Smooth muscle cell of the brain vasculature (primary cell): ENCODE measurements at places on chromosomes 12 and 14.

DNA sequence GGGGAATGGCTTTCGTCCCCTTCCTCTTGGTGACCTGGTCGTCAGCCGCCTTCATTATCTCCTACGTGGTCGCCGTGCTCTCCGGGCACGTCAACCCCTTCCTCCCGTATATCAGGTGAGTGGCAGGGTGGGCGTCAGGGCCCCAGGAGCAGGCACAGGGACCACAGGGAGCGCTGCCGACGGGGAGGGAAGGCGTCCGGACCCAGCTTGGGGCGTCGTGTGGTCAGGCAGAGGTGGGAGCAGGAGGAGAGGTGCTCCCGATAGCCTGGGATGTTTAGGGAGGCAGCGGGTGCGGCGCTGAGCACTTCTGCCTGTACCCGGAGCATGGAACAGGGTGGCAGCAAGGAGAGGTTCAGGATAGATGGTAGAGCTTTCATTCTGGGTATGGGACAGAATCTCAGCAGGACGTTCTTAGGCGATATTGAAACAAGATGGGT, 444 bp downstream of the DRAM1 start:
- DNase-seq: no peak

DNA sequence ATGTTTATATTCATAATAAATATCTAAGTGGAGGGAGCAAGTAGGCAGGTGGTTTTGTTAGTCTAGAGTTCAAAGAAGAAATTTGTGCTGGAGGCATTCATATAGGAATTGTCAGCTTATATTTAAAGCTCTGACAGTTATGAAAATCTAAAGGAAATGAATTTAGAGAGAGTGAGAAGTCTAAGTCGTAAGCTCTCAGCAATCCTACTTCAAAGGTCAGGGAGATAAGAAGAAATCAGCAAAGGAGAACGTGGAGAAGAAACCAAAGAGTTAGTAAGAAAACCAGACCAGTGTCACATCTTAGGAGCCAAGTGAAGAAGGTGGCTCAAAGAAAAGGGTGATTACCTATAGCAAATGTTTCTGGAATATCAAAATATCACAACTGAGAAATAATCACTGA, 241.8 kb downstream of the FSCB start:
- no peak for DNase-seq

DNA sequence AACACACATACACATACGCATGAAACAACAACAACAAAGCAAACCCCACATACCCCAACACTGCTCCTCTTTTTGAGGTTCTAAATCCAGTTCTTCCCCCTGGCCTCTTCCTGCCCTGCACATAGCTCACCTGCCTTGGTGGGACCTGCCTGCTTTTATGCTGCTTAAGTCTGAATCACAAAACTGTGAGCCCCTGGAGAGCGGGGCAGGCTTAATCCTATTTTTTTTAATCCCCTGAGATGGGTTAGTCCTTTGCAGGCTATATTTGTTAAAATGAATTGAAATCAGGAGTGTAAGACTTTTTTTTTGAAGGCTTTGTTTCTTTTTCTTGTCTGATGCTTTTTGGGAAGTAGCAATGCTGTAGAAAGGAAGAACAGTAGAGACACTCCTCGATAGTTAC, 84.6 kb upstream of the MAX start:
- no peak for DNase-seq

DNA sequence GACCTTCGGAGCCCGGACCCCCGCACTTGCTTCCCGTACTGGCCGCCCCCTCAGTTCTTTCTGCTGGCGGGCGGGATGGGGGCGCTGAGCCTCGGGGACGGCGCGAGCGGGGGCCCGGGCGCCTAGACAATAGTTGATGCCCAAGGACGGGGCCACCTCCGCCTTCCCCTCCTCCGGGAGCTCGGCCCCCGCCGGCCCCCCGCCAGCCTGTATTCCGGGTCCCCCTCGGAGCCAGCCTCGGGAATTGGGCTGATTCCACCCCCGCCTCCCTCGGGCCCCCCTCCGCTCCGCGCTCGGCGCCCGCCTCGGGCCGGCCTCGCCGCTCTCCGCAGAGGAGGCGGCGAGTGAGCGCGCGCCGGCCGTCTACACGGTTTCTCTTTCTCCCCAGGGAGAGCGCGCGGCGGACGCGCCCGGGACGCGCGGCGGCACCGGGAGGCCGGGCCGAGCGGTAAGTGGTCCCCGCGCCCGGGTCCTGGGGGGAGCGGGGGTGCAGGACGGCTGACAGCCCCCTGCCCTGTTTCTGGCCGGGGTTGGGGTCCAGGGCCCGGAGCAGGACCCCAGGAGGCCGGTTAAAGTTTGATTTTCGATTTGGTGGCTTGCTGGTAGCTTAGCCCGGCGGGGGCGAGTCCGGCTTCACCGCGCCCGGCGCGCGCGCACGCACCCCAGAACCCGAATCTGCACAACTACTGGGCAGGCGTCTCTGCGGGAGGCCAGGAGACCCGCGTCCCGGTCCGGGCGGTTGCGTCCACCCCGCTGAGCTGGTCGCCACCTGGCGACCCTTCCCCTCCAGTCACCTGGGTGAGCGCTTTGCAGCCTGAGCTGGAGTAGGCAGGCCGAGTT, 413.7 kb downstream of the PCNX1 start:
- DNase-seq: no peak

DNA sequence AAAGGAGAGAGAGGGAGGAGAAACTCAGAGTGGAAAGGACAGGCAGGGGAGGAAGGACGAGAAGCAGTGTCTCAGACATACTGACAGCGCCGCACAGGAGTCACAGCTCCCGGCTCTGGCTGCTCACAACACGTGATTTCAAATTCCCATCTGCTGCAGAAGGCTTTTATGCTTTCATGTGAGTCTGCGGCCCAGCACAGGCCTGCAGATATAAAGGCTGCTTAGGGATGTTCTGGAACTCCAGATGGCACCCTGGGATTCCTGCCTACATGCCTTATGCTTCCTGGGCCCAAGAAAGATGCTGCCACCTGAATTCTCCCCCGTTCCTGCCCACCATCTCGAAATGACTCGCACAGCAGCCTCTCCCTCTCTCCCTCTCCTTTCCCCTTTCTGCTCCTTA, 89.6 kb downstream of the NUAK1 start:
- DNase-seq: no peak

GRCh38 chr12:44848703-44849085, 27.4 kb downstream of the NELL2 start:
- DNase-seq: no peak

DNA sequence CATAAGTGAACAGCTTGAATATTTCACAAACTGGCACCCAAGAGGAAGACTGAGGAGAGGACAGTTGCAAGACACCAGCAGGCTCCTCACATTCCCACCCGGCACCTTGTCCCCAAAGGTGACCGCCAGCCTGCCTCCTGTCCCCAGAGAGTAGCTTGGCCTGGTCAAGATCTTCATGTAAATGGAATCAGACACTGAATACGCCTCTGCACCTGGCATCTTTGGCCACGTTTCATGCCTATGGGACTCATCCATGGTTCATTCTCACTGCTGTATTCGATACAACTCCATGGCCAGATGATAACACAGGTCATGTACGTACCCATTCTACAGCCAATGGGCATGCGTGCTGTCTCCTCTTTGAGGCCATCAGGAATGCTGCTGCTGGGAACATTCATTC, 60.8 kb downstream of the ITPK1 start:
- DNase-seq: no peak

DNA sequence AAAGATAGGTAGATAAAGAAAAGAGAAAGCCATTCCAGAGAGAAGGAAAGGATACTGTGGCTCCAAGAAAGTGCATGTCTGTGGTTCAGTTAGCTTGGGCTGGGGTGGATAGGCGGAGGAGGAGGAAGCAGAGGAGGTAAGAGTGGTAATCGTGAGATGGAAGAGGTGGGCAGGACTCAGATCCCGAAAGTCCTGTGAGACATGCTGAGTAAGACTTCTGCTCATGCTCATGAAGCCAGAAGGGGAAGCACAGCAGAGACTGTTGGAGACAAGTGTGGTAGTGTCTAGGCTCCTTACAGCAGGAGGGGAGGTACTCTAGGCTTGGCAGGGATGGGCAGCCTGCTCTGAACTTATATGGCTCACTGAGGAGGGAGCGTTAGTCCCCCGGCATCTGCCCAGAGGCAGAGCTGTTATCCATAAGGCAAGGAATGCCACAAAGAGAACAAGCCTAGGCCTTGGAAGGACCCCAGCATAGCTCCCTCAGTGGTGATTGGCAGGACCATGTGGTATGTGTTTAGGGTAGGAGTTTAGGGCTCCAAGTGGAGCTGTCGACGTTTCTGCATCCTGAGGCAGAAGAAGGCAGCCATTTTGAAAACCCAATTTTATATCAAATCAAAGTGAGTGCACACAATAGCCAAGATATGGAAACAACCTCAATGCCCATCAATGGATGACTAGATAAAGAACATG, 135.3 kb downstream of the SMOC1 start:
- no peak for DNase-seq

DNA sequence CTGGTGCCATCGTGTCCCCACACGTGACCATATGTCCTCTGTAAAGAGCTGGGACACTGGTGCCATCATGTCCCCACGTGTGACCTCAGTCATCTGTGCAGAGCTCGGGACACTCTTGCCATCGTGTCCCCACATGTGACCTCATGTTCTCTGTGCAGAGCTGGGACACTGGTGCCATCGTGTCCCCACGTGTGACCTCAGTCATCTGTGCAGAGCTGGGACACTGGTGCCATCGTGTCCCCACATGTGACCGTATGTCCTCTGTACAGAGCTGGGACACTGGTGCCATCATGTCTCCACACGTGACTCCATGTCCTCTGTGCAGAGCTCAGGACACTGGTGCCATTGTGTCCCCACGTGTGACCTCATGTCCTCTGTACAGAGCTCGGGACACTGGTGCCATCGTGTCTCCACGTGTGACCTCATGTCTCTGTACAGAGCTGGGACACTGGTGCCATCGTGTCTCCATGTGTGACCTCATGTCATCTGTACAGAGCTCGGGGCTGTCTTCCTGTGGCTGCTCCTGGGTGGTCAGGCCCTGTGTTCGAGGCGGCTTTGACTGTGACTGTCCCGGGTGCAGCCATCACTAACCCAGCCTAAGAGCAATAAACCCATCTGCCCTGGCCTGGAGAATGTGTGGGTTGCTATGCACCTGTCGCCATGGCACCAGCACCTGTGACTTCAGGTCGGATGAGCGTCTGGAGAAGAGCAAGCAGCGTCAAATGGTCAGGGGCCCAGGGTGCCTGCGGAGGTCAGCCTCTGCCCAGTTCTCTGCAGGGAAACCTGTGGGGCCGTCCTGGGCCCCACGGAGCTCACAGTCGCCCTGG, 334.4 kb downstream of the ADGRD1 start:
- DNase-seq: no peak

DNA sequence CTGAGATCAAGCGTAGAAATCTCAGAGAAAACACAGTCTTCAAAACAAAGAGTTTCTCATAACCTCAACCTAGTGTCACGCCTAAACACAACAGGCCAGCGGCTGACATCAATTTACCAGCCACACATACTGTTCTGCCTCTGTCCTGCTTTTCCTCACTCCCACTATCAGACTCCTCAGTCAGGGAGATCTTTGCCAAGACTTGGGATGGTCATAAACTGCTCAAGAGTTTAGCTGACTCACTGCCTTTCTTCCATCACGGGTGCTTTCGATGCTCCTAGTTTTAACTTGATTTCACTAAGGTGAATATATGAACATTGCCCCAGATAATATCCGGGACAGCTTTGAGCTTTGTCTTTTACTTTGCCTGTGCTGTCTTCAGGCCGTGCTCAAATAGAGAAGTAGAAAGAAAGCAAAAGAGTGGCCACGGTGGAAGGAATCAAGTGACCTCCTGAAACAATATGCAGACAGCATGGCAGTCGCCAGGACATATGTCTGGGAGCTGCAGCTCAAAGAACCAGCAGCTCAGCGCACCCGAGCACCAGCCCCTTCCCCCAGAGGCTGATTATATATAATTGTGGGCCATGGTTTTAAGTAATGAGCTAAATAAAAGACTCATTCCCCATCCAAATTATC, 12.1 kb downstream of the MDM1 start:
- no peak for DNase-seq
